ENCODE measurements at places on chromosomes 16 and 17. TPM values are rescaled to one million over a fixed set of nuclear protein-coding genes. Genes with fewer than 3 reads are reported as not detected.

DNA sequence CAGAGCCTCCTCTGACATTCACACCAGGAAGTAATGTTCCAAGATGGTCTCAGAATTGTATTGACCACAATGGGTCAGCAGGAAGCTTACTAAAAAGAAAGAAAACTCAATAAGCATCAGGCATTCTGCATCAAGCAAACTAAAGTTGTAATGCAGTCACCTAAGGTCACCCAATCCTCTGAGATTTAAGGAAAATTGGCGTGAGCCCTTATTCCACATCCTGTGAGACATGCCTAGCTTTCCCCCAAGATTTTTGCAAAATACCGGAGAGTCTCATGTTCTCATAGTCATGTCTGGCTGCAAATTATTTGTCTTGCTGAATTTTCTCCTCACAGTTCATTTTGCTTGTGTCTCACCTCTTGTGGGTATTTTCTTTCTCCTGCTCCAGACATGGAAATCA lies 417.1 kb upstream of the SOX9 start:
- no peak overlapping the region for H3K4me3 ChIP-seq
- DNase-seq, result no peak
- H3K27me3 ChIP-seq, result no peaks in the 10 kb centered on the region
- no peaks in the 10 kb centered on the region for H3K36me3 ChIP-seq

- H3K4me1 ChIP-seq, result peaks cover 9% of the 10 kb centered on the region
- H3K27ac ChIP-seq, result no peak overlapping the region
- H3K27me3 ChIP-seq, result no peaks in the 10 kb centered on the region
- no peak for DNase-seq
- H3K36me3 ChIP-seq, result peaks cover 57% of the 10 kb centered on the region
These were observed 17.9 kb downstream of the GINS2 start for GRCh38 chr16:85670840-85671239.

DNA sequence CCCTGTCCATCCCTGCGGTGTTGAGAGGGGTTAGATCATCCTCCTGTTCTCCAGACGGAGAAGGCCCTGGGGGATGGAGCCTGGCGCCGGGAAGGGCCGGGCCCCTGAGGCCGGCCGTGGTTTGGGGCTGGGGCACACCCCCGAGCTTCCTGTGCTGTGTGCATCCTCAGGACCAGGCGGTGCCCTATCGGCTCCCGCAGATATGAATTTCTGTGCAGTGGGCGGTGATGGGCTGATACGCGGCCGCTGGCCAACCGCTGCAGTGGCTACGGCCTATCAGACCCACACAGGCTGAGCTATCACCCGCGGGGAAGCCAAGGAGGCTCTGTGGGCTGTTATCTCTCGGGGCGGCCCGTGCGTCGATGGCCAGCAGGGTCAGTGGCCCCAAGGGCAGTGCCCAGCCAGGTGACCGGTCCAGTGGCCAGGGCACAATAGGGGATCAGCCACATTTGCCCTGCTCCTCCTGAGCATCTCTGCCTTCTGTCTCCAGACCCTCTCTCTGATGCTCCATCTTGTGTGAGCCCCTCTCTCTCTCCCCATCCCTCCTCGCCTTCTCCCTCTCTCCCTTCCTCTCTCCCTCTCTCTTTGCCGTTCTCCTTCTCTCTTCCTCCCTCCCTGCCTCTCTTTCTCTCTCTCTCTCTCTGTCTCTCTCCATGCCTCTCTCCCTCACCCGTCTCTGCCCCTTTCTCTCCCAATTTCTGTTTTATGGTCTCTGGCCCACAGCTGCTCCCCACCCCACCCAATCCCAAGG lies 38.7 kb downstream of the ZFPM1 start:
- H3K27me3 ChIP-seq, result no peaks in the 10 kb centered on the region
- H3K4me1 ChIP-seq, result peaks cover 5% of the 10 kb centered on the region
- H3K27ac ChIP-seq, result no peak overlapping the region
- no peak for DNase-seq
- no peak overlapping the region for H3K4me3 ChIP-seq

DNA sequence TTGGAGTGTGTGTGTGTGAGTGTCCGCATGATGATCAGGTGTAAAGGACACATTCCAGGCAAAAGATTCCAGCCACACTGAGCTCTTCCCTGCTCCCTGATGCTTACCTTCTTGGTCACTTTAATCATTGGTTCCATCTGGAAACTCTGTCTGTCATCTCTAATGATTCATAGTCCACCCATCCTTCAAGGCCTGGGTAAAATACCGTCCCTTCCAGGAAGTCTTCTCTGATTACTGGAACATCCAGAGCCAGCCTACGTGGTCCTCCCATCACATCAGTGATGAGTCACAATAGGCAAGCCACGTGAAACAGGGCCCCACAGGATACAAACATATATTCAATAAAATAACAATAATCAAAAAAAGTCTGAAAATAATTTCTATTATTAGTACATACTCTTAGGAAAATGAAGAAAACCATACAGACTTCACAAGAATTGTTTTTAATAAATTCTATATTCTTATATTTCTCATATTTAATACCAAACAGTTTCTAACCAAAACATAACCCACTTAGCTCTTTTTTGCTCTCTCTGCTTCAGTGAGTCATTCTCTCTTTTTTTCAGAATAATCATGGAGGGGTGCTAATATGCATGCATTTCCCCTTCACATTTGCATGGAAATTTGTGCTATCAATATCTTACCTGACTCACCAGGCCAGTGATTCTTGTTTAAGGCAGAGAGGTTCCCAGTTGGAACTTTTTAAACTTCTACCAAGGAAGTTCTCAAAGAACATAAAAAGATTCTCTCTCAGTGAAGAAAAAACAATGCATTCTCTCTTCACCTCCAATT lies 263.2 kb downstream of the TOX3 start:
- no peaks in the 10 kb centered on the region for H3K27me3 ChIP-seq
- H3K4me1 ChIP-seq, result no peaks in the 10 kb centered on the region
- H3K36me3 ChIP-seq, result no peaks in the 10 kb centered on the region
- no peak overlapping the region for H3K27ac ChIP-seq
- no peak overlapping the region for H3K4me3 ChIP-seq

GRCh38 chr16:46897471-46897870 lies 13.3 kb downstream of the GPT2 start:
- no peak overlapping the region for H3K4me3 ChIP-seq
- no peaks in the 10 kb centered on the region for H3K27me3 ChIP-seq
- H3K36me3 ChIP-seq, result peaks cover 78% of the 10 kb centered on the region
- H3K4me1 ChIP-seq, result peaks cover 68% of the 10 kb centered on the region
- H3K27ac ChIP-seq, result no peak overlapping the region

DNA sequence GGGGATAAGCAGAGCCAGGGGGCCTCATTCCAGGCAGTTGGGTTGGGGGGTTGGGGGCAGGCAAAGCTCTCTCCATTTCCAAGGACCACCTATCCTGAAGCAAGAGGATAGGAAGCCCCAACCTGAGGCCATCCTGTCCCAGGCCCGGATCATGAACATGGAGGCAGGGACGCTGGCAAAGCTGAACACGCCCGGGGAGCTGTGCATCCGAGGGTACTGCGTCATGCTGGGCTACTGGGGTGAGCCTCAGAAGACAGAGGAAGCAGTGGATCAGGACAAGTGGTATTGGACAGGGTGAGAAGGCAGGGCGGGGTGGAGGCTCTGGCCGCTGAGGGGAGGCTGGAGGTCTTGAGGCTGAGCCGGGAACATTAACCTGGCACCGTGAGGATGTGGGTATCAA lies 3.6 kb upstream of the CHAD start:
- H3K36me3 ChIP-seq, result peaks cover 6% of the 10 kb centered on the region
- peaks cover 55% of the 10 kb centered on the region for H3K4me1 ChIP-seq
- no peak for DNase-seq
- no peak overlapping the region for H3K4me3 ChIP-seq
- no peak overlapping the region for H3K27ac ChIP-seq
- peaks cover 40% of the 10 kb centered on the region for H3K27me3 ChIP-seq

GRCh38 chr17:27677191-27677590 lies 46.2 kb downstream of the LGALS9 start:
- H3K36me3 ChIP-seq, result no peaks in the 10 kb centered on the region
- no peak overlapping the region for H3K4me3 ChIP-seq
- H3K27me3 ChIP-seq, result no peaks in the 10 kb centered on the region
- no peak overlapping the region for H3K27ac ChIP-seq
- DNase-seq, result no peak

DNA sequence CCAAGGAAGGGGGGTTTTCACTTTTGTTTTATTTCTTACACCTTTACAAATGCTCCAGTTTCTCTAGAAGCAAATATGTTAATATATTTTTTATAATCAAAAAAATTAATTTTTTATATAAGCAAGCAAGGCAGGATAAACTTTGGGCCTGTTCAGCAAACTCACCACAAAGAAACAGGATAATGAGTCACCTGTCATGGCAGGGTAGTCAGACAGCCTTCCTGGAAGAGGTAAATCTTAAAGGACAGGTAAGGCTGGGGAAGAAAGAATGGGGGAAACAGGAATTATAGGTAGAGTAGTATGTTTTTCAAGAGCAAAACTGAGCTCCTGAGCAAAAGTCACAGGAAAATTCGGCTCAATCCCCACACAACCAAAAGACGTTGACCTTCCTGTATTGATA lies 186.3 kb upstream of the SOX9 start:
- H3K27me3 ChIP-seq, result no peaks in the 10 kb centered on the region
- no peaks in the 10 kb centered on the region for H3K36me3 ChIP-seq
- H3K27ac ChIP-seq, result no peak overlapping the region
- no peak for DNase-seq

The C16orf92 gene
- polyA plus RNA-seq, result 2.0 TPM

The KRT9 gene
- 0.11 TPM for polyA plus RNA-seq

The SLC13A5 gene
- 14.6 TPM for polyA plus RNA-seq

The OR1A1 gene
- not detected for polyA plus RNA-seq

The SLC5A10 gene
- polyA plus RNA-seq, result 0.13 TPM
